ENCODE measurements at places on chromosomes 6 and 20.

- DNase-seq = no peak
Measured at GRCh38 chr20:62830251-62830650, 13.4 kb downstream of the COL9A3 start.

GRCh38 chr6:155449450-155450239 lies 6.0 kb downstream of the NOX3 start:
- no peak for DNase-seq

GRCh38 chr20:18154342-18154741 lies 16.7 kb downstream of the KAT14 start:
- no peak for DNase-seq

GRCh38 chr20:59101961-59102360 lies 59.4 kb upstream of the PRELID3B start:
- DNase-seq = no peak

GRCh38 chr20:51359947-51360346 lies 182.6 kb downstream of the NFATC2 start:
- DNase-seq = no peak

GRCh38 chr6:41733707-41734665 lies 1.4 kb downstream of the TFEB start:
- peak; percentile 63 for DNase-seq

GRCh38 chr6:116389357-116389756 lies 18.6 kb downstream of the DSE start:
- no peak for DNase-seq

GRCh38 chr20:24491041-24491756 lies 21.8 kb downstream of the SYNDIG1 start:
- no peak for DNase-seq
